ENCODE measurements at places on chromosomes 12 and 14.

- no peak for DNase-seq
Measured at GRCh38 chr12:56571121-56571520, 49.5 kb downstream of the RBMS2 start.

GRCh38 chr12:74535536-74535935, 2.1 kb upstream of the ATXN7L3B start:
- no peak for DNase-seq

- no peak for DNase-seq
Measured at GRCh38 chr14:90804292-90805083, 11.7 kb downstream of the TTC7B start.

DNA sequence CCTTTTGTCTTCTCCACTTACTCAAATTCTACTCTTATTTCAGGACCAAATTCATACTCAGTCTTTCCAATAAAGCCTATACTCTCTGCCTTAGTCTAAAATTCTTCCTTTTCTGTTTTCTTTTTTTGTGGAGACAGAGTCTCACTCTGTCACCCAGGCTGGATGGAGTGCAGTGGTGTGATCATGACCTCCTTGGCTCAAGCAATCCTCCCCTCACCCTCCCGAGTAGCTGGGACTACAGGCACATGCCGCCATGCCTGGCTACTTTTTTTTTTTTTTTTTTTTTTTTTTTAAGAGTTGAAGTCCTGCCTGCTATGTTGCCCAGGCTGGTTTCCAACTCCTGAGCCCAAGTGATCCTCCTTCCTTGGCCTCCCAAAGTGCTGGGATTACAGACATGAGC, 11.9 kb downstream of the SRP54 start:
- no peak for DNase-seq

- no peak for DNase-seq
Measured at GRCh38 chr12:102851246-102851645, 65.8 kb downstream of the PAH start.

GRCh38 chr12:108297895-108298760, 41.0 kb downstream of the CMKLR1 start:
- no peak for DNase-seq

DNA sequence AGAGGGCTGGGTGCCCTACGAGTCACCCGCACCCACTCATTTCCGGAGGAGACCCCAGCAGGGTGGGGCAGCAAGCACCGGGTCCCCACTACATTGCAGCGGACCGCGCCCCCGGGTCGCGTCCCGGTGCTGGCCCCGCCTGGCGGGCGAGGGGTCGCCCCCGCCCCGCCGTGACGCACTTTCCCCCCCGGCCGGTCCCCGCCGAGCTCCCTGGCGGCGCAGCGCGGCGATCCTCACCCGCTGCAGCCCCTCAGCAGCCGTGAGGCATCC, 106.1 kb downstream of the PRICKLE1 start:
- no peak for DNase-seq

- DNase-seq, result no peak
Measured at GRCh38 chr12:28089338-28089737, 100.9 kb upstream of the CCDC91 start.

All from brain pericyte (primary cell).